ENCODE measurements at places on chromosomes 6 and 20.

DNA sequence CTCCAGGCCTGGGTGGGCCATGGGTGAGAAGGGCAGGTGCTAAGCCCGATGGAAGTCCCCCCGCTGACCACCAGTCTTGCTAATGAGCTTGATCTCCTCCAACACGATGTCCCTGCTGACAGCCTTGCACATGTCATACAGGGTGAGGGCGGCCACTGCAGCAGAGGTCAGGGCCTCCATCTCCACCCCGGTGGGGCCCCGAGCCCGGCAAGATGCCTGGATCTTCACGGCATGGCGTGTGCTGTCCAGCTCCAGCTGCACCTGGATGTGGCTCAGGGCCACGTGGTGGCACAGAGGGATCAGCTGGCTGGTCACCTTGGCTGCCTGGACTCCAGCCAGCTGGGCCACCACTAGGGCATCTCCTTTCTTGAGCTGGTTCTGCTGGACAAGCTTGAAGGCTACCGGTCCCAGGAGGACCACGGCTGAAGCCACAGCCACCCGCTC, 27.9 kb downstream of the MOCS1 start:
- DNase-seq, result no peak

DNA sequence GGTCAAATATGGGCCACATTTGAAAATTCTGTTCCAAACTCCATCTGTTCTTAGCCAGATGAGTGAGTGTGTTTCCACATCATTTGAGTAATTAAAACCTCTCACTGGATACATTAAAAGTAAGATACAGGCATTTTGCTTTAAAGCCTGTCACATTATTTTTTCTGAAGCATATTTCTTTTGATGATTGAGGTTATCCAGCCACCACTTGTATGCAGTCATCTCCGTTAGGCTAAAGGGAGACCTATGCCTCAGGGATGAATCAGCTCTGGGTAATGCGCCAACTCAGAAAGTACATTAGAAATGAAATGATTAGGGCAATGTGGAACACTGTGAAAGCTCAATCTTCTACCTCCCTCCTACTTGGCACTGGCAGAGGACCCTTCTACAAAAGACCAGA, 90.7 kb downstream of the SNAP25 start:
- peak; percentile 90 for DNase-seq

DNA sequence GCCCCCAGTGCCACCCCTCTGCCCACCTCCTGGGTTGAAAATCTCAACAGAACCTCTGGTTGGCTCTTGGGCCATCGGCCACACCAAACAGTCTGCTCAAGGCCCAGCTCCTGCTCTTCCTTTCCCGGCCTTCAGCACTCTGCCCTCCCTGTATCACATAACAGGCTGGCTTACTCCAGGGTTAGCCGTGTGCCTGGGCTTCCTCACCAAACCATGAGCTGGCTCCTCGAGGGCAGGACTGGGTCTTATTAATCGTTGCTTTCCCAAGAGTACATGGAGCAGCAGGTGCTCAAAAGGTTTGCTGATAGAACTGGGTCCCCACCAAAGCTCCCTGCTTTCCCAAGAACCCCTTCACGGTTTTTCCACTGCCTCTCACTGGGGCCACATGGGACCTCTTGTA, 12.7 kb upstream of the FAM83C start:
- DNase-seq, result no peak

- peak; percentile 81 for DNase-seq
These were observed 36.6 kb downstream of the MTRES1 start for GRCh38 chr6:107064579-107065065.

GRCh38 chr6:110190726-110191125, 10.5 kb downstream of the CDC40 start:
- DNase-seq, result no peak

DNA sequence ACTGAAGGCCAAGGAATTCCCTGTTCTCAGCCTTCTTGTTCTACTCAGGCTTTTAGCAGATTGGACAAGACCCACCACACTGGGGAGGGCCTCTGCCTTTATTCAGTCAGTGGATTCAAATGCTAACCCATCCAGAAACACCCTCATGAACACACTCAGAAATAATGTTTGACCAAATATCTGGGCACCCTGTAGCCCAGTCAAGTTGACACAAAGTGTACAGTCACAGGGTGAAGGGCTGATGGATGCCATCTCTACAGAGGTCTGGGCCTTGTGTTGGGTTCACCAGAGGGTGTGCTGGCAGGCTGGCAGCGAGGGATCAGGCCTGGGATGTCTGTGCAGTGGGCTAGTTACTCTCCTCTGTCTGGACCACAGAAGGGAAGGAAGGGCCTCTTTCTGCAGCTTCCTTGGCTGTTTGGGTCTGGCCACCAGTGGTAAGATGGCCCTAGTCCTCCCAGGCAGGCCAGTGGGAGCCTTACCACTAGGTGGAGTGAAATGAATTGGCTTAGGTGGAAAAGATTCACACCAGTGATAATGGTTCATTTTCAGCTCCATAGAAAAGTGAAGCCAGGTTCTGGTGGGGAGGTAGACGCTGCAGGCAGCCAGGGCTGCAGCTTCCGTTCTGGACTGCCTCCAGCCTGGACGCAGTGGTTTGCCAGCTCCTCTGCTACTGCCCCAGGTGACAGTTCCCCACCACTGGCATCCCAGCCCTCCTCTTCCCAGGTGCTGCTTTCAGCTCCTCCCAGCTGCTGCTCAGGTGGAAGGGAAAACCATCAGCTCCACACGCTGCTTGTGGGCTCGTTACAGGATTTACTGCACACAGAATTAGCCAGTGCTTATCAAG, 9.2 kb downstream of the TUBB2A start:
- DNase-seq, result no peak

DNA sequence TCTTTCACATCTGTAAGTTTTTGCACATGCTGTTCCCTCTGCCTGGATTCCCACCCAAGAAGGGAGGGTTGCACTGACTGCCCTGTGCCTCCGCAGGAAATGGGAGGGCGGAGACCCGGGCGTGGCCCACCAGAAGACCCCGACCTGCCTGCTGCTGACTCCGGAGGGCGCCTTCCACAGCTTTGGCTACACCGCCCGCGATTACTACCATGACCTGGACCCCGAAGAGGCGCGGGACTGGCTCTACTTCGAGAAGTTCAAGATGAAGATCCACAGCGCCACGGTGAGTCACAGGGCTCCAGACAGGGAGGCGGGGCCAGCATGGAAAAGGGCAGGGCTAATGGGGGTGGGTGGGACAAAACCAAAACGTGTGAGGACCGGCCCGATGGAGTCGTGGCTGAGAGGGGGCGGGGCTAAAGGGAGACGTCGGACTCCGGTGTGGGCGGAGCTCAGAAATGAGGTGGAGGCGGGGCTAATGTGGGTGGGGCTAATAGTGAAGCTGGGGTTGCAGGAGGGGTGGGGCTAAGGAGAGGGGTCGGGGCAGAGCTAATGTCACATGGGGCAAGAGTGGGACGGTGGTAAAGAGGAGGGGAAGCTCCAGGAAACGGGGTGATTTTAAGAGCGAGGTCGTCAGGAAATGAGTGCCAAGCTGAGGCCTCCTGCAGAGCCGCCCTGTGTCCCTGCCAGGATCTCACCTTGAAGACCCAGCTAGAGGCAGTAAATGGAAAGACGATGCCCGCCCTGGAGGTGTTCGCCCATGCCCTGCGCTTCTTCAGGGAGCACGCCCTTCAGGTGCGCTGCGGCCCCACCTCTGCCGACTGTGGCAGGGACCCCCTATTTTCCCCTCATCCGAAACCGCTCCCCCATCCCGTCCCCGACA, 12.6 kb downstream of the HSPA12B start:
- DNase-seq, result peak; percentile 29

DNA sequence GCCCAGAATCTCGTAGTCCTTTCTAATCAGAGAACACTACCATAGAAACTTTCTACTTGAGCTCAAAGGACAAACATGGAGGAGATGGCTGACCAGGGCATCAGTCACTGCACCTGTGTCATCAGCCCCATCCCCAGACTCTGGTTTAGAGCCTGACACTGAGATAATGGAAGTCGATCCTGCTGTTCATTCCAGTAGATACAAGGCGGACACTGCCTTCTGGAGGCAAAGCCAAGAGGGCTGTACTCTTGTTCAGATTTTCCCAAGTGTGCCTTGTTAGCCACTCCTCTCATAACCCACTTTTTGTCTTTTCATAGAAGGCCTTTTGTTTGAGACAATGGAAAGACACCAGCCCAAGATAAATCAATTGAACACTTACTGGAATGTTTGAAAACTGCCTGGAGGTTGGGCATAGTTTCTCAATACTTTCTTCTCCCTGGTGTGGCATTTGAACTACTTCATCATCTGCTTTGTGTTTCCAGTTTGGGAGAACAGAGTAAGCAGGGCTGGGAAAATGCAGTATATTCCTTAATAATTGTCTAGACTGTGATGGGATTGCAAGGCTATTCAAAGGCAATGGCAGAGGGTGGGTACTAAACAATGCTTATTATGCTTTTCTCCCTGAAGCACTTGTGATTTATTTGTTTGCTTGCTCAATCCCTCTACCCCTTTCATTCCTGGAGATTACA, 99.7 kb downstream of the CLIC5 start:
- no peak for DNase-seq

GRCh38 chr20:19973961-19974629, 43.1 kb upstream of the NAA20 start:
- DNase-seq, result peak; percentile 44

DNA sequence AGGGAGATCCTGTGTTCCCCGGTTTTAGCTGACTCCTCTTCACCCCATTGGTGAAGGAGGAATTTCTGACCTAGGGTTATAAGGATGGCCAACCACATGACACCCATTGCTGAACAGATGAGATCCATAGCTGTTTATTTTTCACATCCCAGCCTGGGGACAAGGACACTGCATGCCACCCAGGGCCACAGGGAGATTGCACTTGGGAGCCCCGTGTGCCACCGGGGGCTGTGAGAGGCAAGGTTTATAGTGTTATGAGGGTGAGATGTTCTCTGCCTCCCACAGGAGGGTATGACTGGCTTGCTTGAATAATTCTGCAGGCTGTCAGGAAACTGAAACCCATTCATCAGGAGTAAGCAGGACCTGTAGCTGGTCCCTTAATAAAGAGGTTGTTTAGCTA, 14.7 kb upstream of the SLPI start:
- DNase-seq, result no peak

DNA sequence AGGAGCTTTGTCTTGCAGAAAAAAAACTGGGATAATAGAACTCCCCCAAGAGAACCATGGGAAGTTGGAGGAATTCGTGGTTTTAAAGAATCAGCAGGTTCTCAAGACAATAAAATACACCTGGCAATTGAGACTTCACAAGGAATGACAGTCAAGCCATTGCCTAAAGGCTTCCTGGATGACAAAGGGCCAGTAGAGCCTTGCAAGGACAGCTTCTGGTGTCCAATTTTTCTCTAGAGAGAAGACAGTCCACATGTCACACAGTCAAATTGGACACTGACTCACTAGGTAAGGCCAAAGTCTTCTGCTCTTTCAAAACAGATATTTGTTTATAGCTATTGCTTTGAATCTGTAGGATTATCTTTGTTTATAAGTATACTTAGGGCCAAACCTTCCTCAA, 80.3 kb upstream of the BMP5 start:
- no peak for DNase-seq

DNA sequence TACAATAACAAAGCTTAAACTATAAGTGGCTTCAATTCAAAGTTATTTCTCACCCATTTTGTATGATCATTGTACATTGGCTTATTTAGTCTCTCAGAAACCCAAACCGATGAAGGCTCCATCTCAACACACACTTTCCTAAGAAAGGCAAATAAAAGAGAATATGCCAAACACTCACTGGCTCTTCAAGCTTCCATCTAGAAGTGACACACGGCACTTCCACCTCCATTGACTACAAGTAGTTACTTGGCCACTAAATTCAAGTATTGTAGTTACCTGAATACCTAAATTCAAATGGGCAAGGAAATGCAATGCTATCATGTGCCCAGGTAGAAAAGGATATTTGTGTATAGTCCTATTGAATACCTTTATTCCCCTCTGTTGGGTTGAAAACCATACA, 170.6 kb downstream of the OGFRL1 start:
- no peak for DNase-seq

DNA sequence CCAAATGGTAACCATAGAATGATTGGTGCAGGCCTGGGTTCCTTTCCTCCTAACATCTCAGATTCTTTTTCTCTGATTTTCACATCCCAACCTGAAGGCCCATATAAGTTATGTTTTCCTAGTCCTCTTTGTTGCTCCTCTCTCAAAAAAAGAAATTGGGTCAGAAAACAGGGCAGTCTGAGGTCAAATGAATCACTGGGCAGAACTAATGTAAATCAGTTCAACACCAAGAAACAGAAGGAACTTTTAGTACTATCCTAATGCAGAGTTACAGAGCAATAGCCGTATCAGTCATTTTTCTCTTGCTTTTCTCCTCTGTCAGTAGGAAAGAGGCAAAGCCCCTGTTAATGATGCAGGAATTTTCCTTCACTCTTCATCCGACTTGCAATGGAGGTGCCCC, 11.0 kb upstream of the TPD52L1 start:
- DNase-seq, result no peak

- no peak for DNase-seq
These were observed 12.9 kb downstream of the BANF2 start for GRCh38 chr20:17712708-17713107.

GRCh38 chr20:32682508-32682987, 8.8 kb upstream of the C20orf203 start:
- no peak for DNase-seq

DNA sequence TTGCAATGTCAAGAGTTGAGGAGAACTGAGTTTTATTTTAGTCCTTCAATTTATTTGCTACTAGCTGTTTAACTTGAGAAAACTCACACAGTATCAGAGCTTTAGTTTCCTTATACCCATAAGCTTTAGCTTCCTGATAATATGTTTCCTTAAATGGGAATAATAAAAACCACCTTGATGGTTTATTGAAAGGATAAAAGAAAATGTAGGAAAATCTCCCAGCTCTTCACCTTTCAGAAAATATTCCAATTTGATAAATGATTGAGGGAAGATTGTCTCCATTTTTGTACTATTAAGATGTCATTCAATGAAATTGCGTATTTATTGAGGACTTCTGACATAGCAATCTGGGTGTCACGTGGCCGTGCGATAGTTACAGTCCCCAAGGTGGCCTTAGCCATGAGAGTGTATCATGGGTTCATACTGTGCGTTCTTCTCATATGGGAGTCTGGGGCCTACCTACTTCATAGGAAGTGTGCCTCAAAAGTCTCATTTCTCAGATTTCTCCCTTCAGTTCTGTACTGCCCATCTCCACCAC, 296.3 kb upstream of the BMP2 start:
- DNase-seq, result no peak

Measured in A172 (cell line).